ENCODE measurements at places on chromosomes 1 and 21.

- no peak for DNase-seq
Observed at GRCh38 chr1:152049291-152050083, 12.7 kb upstream of the S100A11 start.

GRCh38 chr1:190000365-190000872 is 477.2 kb downstream of the BRINP3 start:
- DNase-seq = no peak

DNA sequence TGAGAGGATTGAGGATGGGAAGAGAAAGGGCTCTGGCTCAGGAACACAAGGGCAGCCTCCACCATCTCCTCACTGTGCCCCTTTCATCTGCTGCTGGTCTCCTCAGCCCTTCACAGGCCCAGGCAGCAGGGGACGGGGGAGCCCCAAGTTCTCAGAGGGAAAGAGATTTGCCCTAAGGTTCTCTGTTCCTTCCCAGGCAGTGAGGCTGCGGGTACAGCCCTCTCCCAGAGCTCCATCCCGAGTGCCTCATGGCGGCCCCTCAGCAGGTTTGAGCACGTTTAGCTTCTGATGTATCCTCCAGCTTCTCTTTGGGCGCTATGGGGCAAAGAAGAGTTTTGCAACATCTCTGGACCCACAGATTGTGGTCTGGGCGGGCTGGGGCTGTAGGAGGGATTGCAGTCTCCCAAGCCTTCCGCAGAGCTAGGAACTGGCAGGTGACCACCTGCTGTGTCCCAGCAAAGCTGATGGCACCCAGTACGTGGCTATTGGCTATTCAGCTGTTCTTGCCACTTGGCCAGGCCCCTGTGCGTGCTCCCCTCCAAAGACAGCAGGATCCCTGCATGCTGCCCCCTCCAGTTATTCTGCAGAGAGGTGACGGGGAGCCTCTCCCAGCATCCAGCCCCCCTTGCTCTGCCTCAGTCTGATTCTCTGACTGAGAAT is 10.1 kb downstream of the DISP3 start:
- DNase-seq = no peak

DNA sequence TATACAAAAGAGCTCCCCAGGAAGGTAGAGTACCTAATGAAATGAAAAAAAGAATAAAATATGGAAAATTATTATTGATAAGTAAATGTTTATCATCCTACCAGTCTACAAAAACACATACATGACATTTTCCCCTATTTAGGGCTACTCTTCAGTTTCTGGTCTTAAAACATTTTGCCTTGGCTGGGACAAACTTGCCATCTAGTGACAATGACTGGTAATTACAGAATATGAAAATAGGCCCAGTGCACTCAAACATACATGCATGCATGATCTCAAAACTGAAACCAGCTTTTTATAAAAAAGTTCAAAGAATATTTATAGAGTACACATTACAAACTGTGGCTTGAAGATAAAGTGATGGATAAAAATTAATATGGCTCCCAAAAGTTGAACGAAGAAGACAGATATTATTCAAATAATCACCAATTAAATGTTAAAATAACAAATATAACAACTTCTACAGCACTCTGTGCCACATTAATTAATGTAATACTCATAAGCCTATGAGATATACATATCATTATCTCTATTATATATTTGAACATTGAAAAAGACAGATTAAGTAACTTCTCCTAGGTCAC is 10.5 kb upstream of the RNPC3 start:
- no peak for DNase-seq

- no peak for DNase-seq
Observed at GRCh38 chr1:162229549-162229948, 147.1 kb downstream of the SPATA46 start.

DNA sequence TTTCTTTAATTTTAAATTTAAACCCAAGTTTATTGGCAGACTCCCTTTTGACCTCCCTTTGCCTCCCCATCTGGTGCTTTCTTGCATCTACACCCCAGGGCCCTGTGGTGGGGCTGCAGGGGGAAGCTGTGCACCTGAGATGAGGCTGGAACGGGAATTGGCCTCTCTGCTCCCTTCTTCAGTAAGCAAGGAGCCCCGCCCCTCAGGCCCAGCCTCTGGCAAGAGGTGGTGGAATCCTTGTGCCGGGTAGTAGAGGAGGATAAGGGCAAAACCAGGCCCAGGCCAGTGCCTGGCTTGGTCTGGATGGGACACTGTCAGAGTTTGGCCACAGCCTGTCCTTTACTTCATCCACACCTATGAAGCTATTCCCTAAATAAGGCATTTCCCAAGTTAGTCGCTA is 25.1 kb downstream of the ATP8B2 start:
- DNase-seq = no peak

- DNase-seq = no peak
Observed at GRCh38 chr1:58829866-58830265, 46.0 kb upstream of the JUN start.

DNA sequence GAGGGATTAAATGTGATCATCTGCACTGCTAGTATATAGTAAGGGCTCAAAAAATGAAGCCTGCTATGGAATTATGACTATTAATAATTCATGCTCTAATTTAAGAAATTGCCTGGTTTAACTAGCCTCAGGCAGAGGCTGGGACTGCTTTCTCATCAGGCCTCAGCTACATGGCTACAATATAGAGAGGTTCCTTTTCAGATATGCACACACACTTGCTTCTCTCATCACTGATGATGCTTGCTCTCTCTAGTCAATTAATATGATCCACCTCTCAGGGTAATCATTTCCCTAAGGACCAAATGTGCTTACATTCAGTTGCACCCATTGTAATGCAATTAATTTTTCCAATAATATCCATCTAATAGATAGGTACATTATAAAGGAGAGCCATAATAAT is 324.9 kb upstream of the ST6GALNAC5 start:
- no peak for DNase-seq

- DNase-seq = no peak
Observed at GRCh38 chr1:87243573-87243972, 85.1 kb upstream of the LMO4 start.

- no peak for DNase-seq
Observed at GRCh38 chr21:15062606-15062965, 2.2 kb downstream of the NRIP1 start.

DNA sequence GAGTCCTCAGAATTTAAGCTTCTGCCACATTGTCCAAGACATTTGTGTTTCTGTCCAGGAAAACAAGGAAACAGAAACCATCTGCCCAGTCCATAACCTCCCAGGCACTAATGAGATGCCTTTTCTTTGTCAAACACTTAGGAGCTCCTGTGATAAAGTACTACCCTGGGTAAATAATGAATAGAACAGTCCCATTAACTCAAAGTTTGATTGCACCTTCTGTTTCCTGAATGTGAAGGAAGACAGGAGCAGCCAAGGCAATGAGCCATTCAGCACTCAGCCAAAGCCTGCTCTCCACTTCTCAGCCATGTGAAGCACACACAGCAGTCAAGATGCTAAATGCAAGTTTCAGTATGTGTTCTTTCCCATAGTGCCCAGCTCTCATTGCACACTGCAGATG is 199.8 kb downstream of the SEC16B start:
- DNase-seq = no peak

GRCh38 chr1:12416744-12417143 is 186.9 kb downstream of the VPS13D start:
- DNase-seq = no peak

- no peak for DNase-seq
Observed at GRCh38 chr1:50735443-50735842, 224.6 kb downstream of the FAF1 start.

DNA sequence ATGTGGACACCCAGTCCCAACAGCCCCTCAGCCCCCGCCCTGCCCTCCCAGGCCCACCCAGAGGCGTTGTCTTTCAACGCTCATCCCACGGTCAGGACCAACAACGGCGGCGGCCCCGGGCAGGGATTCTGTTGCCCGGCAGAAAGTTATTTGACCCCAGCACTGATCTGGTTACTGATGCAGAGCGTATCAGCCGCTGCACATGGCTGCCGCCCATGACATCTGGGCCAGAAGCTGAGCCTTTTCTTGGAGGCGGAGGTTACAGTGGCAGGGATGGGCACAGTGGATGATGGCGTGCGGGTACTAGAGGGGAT is 127.1 kb upstream of the ARHGEF16 start:
- DNase-seq = no peak

- no peak for DNase-seq
Observed at GRCh38 chr1:222127526-222128152, 385.8 kb upstream of the DUSP10 start.

DNA sequence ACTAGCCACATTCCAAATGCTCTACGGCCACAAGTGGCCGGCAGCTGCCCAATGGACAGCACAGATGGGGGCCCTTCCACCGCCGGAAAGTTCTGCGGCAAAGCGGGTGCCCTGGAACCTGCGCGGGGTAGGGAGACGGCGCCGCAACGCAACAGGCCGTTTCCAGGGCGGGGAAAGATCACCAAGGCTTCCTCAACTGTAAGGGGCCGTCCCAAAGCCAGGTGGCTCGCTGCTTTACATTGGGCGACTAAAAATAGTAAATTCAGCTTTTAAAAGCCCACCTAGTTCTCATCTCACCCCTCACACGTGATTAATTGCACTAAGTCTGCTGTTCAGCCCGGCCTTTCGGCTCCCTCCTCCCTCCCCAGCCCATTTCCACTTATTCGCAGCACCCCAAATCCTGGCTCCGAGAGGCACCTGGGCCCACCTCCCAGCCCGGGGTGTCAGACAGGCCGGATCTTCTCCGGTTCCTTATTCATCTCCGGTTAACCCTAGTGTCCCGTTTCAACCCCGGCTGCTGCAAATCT is 643 bp downstream of the CFAP298 start:
- peak; percentile 15 for DNase-seq

DNA sequence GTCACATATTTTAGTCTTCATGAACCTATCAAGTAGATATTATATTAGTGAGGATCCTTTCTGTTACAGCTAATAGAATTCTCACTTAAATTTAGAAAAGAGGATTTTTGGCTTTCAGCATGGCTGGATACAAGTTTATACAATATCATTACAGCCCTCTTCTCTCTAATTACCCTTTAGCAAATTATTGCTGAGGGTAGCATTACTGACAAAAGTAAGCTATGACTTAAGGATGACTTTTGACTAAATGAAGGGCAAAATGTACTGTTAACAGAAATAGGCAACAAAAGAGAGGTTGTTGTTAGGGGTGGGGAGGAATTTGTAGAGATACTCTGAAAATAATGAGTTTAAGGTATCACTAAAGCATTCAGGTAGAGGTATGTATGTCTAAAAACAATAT is 85.8 kb downstream of the FNBP1L start:
- no peak for DNase-seq

- no peak for DNase-seq
Observed at GRCh38 chr1:33275706-33276572, 19.6 kb downstream of the ZNF362 start.

DNA sequence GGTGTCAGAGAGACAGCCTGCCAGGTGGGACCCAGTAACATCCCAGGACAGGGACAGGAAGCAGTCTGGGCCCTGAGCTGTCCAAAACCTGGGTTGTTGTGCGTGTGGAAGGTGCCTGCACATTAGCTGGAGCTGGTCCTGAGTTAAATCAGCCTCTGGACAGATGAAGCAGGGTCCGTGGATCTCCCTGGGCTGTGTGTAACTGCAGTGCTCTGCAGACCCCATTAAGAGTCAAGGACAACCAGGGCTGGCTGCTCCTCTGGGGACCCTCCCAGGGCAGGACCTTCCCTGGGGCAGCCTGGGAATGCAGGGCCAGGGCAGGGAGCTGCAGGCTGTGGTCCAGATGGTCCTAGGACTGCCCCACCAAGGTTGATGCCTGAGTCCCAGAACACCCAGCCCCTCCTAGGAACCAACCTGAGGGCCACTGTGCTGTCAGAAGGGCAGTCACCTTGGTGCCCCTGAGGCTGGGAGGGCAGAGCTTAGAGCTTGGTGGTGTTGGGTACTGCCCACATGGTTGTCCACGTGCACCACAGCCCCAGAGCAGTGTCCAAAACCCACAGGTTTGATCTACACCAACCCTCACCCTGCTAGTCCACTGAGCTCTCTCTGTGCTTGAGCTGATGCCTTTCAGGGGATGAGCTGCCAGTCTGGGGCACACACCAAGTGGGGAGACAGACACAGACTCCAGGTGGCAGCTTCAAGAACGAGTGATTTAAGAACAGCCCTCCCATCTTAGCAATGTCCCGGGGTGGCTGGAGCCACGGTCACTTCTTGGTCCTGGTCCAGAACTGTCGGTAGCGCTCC is 2.9 kb downstream of the MRPL55 start:
- DNase-seq = no peak

DNA sequence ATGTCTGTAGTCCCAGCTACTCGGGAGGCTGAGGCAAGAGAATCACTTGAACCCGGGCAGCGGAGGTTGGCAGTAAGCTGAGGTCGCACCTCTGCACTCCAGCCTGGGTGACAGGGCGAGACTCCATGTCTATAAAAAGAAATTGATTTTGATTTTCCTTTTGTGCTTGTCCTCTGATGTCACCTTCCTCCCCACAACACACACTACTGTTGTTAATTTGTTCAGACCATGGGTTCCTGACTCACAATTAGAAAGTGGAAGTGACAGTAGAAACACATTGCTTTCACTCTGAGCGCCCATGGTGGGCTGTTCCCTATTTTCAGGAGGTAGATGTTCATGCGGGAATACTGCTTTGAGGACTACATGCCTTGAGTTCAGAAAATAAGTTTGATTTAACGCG is 165.5 kb upstream of the KCNJ6 start:
- no peak for DNase-seq

DNA sequence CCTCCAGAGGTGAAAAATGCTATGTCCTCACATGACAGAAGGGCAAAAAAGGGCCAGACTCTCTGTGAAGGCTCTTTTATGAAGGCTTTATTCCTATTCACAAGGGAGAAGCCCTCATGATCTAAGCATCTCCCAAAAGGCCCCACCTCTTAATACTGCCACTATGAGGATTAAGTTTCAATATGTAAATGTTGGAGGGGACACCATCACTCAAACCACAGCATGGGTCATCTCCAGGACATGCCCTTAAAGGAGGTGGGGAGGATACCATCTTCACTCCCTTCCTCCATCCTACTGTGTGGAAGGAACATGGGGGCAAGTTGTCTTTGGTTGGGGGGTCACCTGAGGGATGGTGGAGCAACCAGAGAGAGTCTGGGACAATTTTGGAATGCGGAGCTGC is 170.1 kb downstream of the TRIM33 start:
- no peak for DNase-seq

DNA sequence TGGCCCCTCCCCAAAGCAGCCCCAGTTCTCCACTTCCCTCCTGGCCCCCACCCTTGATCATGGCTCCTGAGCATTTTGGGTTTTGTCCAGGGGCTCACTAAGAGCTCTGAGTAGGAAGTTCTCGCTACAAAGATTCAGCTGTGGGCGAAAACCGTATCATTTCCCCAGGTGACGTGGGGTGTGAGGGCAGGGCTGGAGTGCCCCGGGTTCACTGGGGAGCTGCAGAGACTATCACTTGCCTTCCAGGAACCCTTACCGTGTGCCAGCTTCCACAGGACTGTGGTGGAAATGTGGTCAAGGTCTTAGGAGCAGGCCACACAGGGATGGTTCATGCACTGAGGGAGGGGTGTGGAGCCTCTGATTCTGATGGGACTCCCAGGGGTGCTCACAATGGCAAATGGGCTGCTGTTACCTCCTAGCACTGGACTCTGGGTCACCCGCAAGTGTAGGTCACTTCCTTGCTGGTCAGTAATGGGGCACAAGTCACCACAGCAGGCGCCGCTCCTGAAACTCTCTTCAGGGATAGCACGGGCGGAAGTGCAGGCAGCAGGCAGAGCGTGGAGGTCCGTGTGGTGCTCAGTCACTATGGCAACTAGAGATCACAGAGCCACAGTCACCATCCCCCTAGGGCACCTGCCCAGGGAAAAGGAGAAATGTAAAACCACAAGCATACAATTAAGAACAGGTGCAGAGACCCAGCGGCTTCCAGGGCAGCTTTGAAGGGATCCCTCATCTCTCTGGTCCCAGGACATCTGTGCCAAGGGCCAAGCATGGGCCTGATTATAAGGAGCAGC is 35.4 kb downstream of the RSPH1 start:
- no peak for DNase-seq
